ENCODE measurements at places on chromosomes 7 and 10.

- no peak for DNase-seq
These were observed 24.8 kb downstream of the NPTX2 start for GRCh38 chr7:98641646-98642500.

DNA sequence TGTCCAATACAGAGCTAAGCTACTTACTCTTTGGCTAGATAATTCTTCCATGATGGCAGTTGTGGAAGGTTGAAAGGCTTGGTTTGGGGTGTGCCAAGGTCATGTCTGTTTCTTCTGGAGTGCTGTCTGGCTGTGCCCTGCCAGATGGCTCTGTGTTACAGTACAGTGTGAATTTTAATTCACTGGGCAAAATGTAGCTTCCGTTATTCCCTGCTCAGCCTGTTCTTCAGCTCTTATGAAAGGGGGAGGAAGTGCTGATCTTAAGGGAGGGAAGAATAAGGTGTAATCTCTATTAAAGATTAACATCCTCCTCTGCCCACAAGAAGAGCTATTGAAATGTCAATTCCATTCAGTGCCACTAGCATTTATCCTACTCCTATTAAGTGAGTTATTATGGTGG, 52.2 kb downstream of the SND1 start:
- DNase-seq = no peak

GRCh38 chr10:10785627-10786026, 232.0 kb upstream of the CELF2 start:
- no peak for DNase-seq

GRCh38 chr7:152858761-152859160, 99.2 kb downstream of the ACTR3B start:
- DNase-seq = no peak

- no peak for DNase-seq
These were observed 5.2 kb upstream of the SEMA3C start for GRCh38 chr7:80924090-80924489.

GRCh38 chr10:119135513-119135881, 30.0 kb downstream of the SFXN4 start:
- no peak for DNase-seq

GRCh38 chr10:131982796-131983195, 1.1 kb upstream of the BNIP3 start:
- DNase-seq = no peak

- DNase-seq = peak; percentile 84
These were observed 81.5 kb upstream of the GNAI1 start for GRCh38 chr7:80053124-80053523.

DNA sequence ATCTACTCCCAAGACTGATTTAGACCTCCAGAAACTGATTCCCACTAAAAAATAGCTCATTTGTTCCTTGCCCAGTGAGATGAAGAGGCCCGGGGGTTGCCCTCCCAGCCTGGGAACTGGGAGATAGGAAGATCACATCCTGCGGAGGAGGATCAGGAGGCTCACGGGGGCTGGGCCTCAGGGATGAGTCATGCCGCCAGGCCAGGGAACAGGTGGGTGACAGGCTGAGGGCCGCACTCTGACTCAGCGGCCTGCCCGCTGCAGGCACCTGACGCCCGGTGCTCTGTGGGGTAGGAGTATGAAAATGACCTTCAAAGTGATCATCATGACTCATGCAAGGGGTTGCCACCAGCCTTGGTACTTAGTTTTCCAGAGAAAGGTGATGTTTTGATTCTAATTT, 104.5 kb upstream of the ZPBP start:
- DNase-seq = no peak

DNA sequence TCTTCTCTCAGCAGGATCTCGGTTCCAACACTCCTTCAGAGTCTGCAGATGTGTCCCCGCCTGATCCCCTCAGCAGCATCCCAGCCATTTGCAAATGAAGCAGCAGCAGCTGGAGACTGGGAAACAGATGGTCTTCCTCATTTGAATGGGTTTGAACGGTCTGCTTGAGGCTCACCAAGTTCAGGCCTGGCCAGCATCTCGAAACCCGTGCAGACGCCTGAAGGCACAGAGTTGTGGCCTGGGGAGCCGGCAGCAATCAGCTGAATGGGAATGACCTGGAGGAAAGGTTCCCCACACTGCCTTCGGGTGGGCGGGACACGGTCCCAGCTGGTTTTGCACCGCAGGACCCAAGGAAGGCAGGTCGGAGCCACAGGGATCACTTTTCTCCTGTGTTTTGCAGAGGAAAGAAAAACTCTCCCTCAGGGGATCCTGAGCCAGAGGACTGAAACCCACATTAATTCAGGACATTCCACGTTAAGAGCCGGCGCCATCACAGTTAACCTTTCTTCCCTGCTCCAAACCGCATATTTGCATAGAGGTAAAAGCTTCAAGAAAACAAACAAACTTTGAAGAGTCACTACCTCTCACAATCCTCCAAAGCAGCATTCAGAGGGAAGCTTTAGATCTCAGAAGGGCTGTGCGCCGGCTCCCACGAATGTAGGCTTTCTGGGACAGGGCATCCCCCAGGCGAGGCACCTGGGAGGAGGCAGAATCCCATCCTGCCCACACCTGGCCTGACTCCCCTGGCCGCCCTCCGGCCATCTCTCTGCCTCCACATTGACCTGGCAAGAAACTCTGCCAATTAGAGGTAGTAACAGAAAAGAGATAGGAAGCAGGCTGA, 17.7 kb downstream of the FGFR2 start:
- DNase-seq = no peak

- DNase-seq = no peak
These were observed 539.0 kb downstream of the ARL4A start for GRCh38 chr7:13226385-13226784.

- DNase-seq = no peak
These were observed 412.2 kb upstream of the SORCS1 start for GRCh38 chr10:107576746-107577145.

DNA sequence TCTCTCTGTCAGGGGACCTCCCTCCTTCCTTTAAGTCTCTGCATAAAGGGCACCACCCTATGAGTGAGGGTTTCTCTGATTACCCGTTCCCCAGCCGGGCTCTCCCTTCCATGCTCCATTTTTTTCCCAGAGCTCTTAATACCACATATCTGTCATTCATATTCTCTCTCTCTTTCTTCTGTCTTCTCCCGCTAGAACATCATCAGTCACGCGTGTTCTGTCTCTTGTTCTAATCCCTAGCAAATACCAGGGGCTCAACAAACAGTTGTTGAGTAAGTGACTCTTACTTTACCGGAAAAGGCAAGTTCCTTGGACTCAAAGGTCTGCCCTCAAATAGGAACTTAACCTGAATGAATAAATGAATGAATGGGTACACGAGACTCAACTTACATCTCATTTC, 68.5 kb downstream of the RSU1 start:
- DNase-seq = no peak
